ENCODE measurements at places on chromosomes 2 and 18. TPM values are rescaled to one million over a fixed set of nuclear protein-coding genes. Genes with fewer than 3 reads are reported as not detected.

ZNF396 gene
- total RNA-seq: 1.7 TPM

PLB1 gene
- 6.3 TPM for total RNA-seq

TMBIM1 gene
- 516 TPM for total RNA-seq

EMILIN1 gene
- total RNA-seq: 77.4 TPM
